ENCODE measurements at places on chromosomes 11 and 22.

DNA sequence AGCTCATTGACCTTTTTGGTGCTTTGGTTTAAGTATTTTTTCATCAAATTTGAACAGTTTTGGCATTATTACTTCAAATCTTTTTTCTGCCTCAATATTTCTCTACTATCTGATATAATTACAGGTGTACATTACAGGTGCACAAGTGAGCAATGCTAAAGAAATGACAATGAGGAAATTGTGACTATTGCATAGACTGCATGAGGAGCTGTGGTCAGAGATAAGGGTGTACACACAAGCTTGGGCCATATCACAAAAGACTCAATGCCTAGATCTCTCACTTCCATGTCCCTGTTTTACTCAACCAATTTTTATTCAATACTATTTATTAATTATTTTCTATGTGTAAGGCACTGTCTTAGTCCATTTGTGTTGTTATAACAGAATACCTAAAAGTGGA, 251.0 kb upstream of the UBASH3B start:
- no peak for DNase-seq

- no peak for DNase-seq
Measured at GRCh38 chr11:90594658-90595057, 371.8 kb upstream of the CHORDC1 start.

DNA sequence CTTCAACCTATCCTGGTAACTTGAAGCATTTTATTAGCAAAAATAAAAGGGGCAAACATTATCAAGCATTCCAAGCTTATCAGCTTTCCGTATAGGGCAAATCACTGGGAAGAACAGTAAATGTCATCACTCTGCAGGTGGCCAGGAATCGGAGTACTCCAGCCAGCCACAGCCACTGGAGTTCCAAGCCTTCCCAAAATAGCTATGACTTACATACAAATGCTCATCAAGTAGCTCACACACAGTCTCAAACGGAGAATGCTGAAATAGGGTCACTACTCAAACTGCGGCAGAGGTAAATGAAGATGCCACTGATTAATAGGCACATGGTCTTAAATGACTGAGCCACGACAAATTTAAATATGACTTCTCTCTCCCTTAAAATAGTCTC, 2.1 kb downstream of the USP28 start:
- no peak for DNase-seq

- no peak for DNase-seq
Measured at GRCh38 chr11:65649656-65650546, 12.0 kb downstream of the SIPA1 start.

- peak; percentile 43 for DNase-seq
Measured at GRCh38 chr22:45240104-45240809, 437 bp downstream of the KIAA0930 start.

GRCh38 chr22:31561238-31561887, 65.0 kb downstream of the SFI1 start:
- peak; percentile 26 for DNase-seq

All from HL-60 (cell line).